WTC11 (cell line): ENCODE measurements at places on chromosomes 7 and 10.
A peak's percentile ranks its signal among the peaks of the same experiment; 100 is the strongest.

DNA sequence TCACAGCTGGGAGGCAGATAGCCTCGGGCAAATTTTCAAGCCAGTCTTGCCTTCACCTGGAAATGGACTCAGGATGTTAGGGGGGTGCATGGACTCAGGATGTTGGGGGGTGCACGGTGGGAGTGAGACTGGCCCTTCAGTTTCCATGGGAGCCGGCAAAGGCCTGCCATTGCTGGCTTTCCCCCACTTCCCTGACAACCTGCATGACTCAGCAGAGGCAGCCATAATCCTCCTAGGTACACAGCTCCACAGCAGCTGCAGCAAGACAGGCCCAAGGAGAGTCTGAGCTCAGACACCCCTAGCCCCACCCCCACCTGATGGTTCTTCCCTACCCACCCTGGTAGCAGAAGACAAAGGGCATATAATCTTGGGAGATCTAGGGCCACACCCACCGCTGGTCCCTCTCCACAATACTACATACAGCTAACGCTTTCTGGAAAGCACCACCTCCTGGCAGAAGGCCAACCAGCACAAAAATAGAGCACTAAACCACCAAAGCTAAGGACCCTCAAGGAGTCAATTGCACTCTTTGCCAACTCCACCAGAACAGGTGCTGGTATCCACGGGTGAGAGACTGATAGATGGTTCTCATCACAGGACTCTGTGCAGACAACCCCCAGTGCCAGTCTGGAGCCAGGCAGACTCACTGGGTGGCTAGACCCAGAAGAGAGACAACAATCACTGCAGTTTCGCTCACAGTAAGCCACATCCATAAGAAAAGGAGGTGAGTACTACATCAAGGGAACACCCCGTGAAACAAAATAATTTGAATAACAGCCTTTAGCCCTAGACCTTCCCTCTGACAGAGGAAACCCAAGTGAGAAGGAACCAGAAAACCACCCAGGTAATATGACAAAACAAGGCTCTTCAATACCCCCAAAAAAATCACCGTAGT lies 18.3 kb downstream of the C7orf25 start:
- no peak for DNase-seq

- DNase-seq, result no peak
Observed at GRCh38 chr7:75033826-75034225, 39.8 kb downstream of the RCC1L start.

GRCh38 chr7:1698951-1699350 lies 28.9 kb downstream of the ELFN1 start:
- DNase-seq, result no peak

- no peak for DNase-seq
Observed at GRCh38 chr7:81616951-81617350, 152.9 kb downstream of the HGF start.

- DNase-seq, result no peak
Observed at GRCh38 chr7:42572056-42572455, 335.0 kb upstream of the GLI3 start.

GRCh38 chr7:97016381-97017191 lies 8.0 kb downstream of the DLX5 start:
- DNase-seq, result peak; percentile 80

- no peak for DNase-seq
Observed at GRCh38 chr10:70308121-70309060, 24.6 kb upstream of the NPFFR1 start.
